ENCODE measurements at places on chromosomes 16 and 17. TPM values are rescaled to one million over a fixed set of nuclear protein-coding genes. Genes with fewer than 3 reads are reported as not detected.

SLC13A5 gene
- not detected for total RNA-seq

G6PC1 gene
- not detected for total RNA-seq

PIK3R5 gene
- 30.2 TPM for total RNA-seq

ADCY9 gene
- total RNA-seq: 9.2 TPM

SLC16A11 gene
- 1.3 TPM for total RNA-seq

LPO gene
- not detected for total RNA-seq

TK2 gene
- total RNA-seq: 5.6 TPM

SEZ6L2 gene
- 0.15 TPM for total RNA-seq

CA5A gene
- not detected for total RNA-seq

IGFALS gene
- total RNA-seq: not detected

RNF112 gene
- total RNA-seq: 0.18 TPM
